ENCODE measurements at places on chromosomes 1 and 21.

- no peak for DNase-seq
Measured at GRCh38 chr1:54273795-54274163, 73.8 kb downstream of the MRPL37 start.

DNA sequence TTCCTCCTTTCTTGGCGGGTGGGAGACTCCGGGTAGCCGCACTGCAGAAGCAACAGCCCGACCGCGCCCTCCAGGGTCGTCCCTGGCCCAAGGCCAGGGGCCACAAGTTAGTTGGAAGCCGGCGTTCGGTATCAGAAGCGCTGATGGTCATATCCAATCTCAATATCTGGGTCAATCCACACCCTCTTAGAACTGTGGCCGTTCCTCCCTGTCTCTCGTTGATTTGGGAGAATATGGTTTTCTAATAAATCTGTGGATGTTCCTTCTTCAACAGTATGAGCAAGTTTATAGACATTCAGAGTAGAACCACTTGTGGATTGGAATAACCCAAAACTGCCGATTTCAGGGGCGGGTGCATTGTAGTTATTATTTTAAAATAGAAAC, 2.5 kb downstream of the OLIG2 start:
- DNase-seq = no peak

GRCh38 chr1:193060406-193060805, 994 bp downstream of the RO60 start:
- DNase-seq = no peak

GRCh38 chr21:32917362-32918135, 108.2 kb upstream of the OLIG2 start:
- DNase-seq = no peak

DNA sequence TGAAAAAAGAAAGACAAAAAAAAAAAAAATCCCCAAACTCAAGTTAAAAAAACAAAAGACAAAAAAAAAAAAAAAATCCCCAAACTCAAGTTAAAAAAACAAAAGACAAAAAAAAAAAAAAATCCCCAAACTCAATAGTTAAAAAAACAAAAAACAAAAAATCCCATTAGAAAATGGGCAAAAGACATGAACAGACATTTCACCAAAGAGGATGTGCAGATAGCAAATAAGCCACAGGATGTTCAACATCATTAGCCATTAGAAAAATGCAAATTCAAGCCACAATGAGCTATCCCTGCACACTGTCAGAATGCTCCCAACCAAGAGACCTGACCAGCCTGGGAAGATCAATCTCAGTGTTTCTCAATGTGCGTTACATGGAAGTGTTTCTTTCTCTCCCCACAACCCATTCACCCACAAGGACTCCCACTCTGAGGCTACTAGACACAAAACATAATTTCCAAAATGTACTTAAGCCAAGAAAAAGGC, 33.9 kb downstream of the MRAP start:
- DNase-seq = no peak

DNA sequence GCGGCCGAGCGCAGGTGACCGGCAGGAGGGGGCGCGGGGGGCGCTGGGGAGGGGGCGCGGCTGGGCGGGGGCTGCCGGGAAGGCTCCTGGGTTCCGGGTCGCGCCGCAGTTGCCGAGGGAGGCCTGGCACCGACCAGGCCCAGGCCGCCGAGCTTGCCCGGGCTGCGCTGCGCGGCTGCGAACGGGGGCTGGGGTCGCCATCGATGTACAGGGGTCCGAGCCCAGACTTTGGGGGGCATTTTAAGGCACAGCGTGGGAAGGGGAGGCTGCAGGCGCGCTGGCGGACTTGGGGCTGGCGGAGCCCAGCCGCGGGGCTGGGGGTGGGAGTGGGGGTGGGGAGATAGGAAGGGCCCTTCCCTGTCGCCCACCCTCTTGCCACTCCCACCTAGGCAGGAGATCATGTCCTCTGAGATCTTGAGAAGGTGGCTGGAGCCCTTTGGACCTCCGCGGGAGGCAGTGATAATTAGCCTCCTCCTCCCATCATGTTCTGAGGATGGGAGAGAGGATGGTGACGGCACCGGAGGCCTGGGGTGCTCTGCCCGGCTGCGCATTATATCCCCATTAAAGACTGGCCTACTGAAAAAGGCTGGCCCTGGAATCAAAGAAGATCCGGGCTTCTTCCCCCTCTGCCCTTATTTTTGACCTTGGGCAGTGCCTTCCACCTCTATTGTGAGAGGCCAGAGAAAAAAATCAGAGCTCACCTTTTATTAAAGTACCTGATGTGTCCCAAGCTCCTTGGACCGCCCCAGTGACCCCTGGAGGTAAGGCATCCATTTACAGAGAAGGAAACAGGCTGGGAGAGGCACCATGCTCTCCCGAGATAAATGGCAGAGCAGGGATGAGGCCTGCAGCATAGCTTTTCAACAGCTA, 497 bp downstream of the FBXO44 start:
- no peak for DNase-seq

DNA sequence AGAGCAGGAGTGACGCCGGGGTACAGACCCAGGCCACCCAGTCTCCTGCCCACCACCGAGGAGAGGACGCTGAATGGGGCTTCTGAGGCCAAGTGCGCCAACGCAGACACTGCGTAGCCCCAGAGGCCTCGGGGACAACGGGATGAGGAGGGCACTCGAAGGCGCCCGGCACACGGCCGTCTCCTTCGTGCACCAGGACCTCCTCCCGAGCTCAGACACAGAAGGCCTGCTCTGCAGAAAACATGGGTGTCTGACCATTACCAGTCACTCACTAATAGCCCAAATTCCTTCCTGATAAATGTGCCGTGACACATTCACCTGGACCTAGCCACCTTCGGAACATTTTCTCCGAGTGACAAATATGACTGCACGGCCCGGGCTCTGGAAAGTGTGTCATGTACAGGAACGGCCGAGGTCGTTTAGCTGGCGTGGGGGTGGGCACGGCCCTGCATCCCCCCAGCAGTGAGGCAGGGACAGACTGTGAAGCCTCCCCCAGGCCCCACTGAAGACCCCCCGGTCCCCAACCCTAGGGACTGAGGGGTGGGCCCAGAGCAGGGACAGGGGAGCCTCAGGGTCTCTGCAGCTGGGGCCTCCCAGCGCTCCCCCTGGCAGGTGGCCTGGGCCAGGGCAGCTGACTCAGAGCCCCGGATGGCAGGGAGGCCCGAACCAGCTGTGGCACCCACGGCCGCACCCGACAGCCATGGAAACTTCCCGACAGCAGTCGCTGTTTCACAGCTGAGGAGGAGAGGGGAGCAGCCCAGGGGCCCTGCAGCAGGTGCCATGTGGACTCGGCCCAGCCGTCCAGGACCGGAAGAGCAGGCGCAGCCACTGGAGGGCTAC, 16.7 kb upstream of the COL6A2 start:
- no peak for DNase-seq

- no peak for DNase-seq
Measured at GRCh38 chr1:151994956-151995355, 1.3 kb upstream of the S100A10 start.

DNA sequence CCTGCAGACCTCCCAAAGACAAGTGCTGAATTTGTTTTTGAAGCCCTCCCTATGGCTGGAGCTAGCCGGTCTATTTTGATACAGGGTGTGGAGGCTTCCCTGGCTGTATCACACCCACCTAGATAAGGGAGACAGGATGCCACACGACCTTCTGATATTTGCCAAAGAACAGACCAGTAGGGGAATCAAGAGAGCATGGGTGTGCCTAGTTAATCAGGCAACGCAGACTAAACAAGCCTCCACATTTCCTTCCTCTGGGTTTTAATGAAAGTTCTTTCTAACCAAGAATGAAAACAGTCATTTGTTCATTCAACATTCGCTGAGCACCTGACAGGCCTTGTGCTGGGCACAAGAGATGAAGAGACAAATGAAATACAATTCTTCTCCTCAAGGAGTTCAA, 446.8 kb downstream of the PLPP3 start:
- DNase-seq = no peak

GRCh38 chr1:89938171-89939055, 56.5 kb upstream of the ZNF326 start:
- no peak for DNase-seq

DNA sequence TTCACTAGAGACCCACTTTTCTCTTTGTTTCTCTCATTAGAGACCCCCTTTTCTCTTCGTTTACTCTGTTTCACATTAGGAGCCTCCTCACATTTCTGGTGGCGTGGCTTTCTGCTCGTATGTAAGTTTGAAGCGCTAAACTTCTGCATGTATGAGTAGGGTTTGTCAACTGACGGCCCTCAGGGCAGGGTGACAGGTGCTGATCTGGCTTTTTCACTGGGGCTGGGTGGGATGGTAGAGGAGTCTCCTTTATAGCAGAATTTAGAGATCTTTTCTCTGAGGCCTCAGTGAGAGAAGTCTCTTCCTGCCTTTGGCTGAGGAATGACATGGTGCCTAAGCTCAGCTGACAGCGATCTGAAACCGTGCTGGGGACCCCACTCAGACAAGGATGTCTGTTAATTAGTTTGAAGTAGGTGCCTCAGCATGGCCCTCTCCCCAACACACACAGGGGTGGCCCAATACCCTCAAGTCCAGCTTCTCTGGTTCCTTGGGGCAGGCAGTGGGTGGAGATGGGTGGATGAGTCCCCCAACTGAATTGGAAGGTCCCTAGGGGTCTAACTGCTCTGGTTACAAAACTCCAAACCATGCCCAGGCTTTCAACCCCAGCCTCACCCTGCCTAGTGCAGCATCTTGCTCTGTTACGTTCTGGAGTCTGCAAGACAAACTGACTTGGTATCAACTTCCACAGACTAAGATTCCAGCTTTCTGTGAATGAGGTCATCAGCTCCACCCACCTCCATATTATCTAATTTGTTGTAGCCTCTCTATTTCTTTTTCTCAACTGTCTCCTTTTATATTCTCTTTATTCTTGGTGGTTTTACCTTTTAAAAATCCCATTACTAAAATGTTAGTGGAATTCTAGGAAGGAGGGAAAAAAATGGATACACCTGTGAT, 3.2 kb downstream of the SLC1A7 start:
- no peak for DNase-seq

DNA sequence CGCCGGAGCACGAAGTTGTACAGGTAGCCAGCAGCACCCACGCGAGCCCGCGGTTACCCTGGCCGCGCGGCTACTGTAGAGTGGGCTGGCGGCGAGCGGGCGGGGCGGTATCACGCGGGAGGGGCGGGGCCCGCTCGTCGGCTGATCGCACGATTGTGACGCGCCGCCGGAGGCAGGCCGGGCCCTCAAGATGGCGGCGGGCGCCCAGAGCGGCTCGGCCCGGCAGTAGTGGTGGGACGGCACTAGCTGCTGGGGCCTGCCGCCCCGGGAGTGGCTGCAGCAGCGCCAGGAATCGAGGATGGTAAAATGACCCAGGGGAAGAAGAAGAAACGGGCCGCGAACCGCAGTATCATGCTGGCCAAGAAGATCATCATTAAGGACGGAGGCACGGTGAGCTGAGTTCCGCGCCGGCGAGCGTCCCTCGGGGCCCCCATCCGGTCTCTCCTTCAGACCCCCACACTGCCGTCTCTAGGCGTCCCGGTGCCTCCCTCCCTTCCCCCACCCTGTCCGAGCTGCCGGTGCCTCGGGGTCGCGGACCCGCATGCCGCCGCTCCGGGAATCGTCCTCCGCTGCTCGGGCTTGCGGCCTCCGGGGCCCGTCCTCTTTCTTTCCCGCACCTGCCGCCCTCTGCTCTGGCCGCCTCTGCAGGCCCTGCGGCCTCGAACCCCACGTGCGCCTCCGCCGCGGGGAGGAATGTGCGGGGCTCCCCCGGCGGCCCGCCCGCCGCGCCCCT, 68.3 kb downstream of the SLC35A3 start:
- DNase-seq = peak; percentile 84

- no peak for DNase-seq
Measured at GRCh38 chr1:7040969-7041695, 255.9 kb downstream of the CAMTA1 start.

DNA sequence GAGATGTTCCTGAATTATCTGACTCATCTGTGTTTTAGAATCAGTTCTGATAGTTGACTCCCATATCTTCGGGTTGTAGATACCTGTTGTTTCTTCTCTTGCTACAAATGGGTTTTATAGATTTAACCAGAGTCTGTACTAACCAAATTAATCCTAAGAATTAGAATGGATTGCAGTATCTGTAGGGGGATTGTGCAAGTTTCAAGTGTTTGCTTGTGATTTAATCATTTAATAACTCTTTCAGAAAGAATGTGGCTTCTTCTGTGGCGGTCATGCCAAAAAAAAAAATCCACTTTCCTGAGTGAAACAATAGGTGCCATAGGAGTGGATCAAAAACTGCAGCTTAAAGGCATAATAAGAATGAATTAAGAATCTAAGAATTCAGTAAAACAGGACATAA, 9.4 kb downstream of the IPO9 start:
- DNase-seq = no peak

DNA sequence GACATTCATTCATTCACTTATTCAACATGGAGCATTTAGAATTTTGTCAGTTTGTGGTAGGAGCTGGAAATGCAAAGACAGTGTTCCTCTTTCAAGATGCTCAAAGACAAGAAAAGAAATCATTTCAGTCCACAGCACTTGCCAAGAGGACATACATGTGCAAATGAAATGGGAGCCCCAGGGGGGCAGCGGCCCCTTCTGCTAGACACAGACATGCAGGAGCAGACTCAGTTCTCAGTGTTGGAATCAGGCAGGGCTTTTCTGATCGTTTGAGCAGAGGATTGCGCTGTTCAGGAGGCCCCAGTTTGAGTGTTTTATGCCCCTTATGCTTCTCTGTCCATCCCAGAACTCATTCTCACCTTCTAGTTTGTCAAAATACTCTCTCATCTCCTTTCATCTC, 35.6 kb upstream of the VASH2 start:
- no peak for DNase-seq

DNA sequence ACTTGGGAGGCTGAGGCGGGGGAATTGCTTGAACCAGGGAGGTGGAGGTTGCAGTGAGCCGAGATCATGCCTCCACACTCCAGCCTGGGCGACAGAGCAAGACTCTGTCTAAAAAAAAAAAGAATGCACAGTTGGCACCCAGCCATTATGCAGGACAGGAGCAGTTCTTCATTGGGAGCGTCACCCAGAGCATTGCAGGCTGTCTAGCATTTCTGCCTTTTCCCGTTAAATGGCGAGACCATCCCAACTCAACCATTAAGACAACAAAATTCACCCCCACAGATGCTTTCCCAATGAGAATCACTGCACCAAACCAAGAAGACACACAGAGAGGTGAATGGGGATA, 105.8 kb downstream of the EDEM3 start:
- DNase-seq = no peak

- DNase-seq = no peak
Measured at GRCh38 chr1:109298666-109299557, 7.9 kb downstream of the MYBPHL start.

DNA sequence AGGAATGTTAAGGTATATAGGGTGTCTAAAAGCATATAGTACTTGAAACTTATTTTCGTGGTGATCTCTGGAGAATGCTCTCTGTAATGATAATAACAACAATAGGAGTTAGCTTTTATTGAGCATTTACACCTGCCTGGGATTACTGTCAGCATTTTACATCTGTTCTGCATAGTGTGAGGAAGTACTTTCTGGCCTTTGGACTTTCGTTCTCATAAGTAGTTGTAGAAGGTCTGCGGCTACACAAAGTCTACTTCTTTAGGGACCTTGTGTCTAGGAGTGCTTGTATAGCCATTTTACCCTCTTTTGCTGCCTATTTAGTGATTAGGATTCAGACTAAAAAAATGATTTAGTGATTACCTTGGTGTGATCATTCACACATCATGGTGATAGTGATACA, 103.6 kb upstream of the GPR52 start:
- DNase-seq = no peak

- DNase-seq = no peak
Measured at GRCh38 chr1:44519035-44519676, 114.1 kb downstream of the RNF220 start.
